GM23248 (cell line): ENCODE measurements at places on chromosomes 2 and 18.

DNA sequence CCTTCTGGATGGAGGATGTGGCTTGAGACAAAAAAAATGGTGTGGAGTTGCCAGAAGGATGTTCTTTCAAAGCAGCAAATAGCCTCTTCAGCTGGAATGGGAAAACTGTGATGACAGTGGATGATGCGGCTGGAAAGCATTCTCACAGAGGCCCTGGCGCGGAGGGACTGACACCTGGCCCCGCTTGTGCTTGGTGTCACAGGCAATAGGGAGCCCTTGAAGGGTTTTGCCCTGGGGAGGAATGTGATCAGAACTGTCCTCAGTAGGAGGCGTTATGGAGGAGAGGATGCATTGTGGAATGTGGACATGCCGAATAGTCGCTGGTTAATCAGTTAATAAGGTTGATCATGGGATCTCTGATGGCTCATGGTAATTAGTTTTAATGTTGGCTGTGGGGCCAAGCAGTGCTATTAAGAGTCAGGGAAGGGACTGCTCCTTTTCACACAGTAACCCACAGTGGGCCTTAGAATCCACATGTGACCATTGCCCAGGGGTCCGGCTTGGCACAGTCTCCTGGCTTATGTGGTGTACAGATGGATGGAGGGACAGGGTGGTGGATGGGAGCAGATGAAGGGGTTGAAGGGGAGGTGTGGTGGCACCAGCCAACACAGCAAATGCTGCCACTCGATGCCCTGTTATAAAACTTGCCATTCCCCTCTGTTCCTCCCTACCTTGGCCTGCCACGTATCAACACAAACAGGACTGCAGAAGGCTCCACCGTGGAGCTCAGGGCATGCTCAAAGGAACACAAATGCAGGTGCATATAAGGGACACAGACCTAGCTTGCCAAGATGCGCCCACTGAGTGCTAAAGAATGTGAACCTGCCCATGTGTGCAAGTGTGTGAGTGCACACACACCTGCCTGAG, 71.7 kb downstream of the CIB4 start:
- no peak overlapping the region for H3K27ac ChIP-seq
- H3K36me3 ChIP-seq = no peaks in the 10 kb centered on the region
- H3K4me3 ChIP-seq = no peak overlapping the region
- DNase-seq = no peak
- H3K4me1 ChIP-seq = no peaks in the 10 kb centered on the region

GRCh38 chr2:19120941-19121750, 237.3 kb downstream of the OSR1 start:
- H3K27me3 ChIP-seq = no peaks in the 10 kb centered on the region
- H3K4me1 ChIP-seq = peaks cover 52% of the 10 kb centered on the region
- no peaks in the 10 kb centered on the region for H3K36me3 ChIP-seq

DNA sequence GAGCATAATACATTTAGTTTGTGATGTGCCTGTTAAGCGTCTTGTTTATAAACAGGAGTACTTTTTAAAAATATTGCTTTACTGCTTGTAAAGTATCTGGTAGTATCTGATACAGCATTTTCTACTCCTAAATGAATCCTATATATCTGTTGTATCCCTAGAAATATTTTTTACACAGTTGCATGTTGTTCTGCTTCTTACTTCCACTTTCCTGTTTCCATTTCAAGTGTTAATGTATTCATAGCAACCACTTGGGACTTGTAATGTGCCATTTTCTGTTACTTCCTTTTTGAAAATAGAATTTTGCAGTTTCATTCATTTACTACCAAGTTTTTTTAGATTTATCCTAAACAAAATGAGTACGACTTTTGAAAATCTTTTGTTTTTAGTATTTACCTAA, 24.9 kb downstream of the CCNT2 start:
- H3K4me1 ChIP-seq = no peaks in the 10 kb centered on the region
- H3K27me3 ChIP-seq = no peaks in the 10 kb centered on the region

DNA sequence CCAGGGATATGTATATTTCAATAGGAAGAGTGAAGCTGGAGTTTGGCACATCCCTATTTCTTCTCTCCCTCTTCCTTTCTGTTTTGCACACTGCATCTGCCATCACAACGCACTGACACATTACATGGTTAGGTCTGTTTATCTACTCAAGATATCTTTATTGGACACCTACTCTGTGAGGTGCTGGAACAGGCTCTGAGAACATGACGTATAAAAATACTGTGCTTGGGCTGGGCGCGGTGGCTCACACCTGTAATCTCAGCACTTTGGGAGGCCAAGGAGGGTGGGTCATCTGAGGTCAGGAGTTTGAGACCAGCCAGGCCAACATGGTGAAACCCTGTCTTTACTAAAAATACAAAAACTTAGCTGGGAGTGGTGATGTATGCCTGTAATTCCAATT, 653.3 kb downstream of the SLC4A3 start:
- H3K27me3 ChIP-seq = no peaks in the 10 kb centered on the region
- H3K4me1 ChIP-seq = peaks cover 60% of the 10 kb centered on the region
- no peaks in the 10 kb centered on the region for H3K36me3 ChIP-seq
- DNase-seq = no peak
- no peak overlapping the region for H3K4me3 ChIP-seq
- H3K27ac ChIP-seq = peak overlapping the region; percentile 92

DNA sequence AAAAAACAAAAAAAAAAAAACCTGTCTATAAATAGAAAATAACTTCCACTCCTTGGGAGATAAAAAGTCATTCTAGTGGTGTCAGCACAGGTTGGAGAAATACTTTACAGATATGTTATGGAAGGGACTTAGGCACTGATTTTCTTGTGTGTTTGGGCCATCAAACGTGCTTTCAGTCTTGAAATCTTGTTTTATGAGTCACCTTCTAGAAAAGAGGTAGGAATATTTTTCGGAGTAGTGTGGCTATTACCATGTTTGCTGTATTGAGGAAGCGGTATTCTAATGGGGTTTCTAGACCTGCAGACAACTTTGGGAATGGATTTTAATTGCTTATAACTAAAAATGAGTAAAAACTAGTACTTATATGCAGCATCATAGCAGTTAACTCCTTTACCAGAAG, 12.0 kb downstream of the HNMT start:
- H3K36me3 ChIP-seq = no peaks in the 10 kb centered on the region
- H3K27ac ChIP-seq = no peak overlapping the region
- peaks cover 8% of the 10 kb centered on the region; the same call in 1 of the 2 replicates for H3K4me1 ChIP-seq
- DNase-seq = no peak

DNA sequence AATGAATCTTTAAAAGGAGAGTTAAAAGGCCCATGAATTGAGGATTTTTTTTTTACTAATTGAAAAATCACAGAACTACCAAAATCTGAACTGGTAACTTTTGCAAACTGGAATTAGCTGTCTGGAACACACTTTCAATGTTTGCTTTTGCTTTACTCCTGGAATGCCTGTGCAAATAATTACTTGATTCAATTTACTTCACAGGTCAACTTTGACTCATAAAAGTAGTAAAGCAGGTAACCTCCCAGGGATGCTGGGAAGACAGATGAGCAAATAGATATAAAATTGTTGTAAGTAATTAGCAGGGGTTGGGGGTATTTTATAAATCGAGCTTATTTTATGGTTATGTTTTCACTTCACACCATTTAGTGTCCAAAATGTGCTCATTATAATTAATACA, 398.3 kb upstream of the HNRNPA3 start:
- H3K4me3 ChIP-seq = no peak overlapping the region
- H3K27ac ChIP-seq = no peak overlapping the region
- H3K27me3 ChIP-seq = no peaks in the 10 kb centered on the region
- 0 out of 2 replicates have a peak, but pooled peaks cover 4% of the 10 kb centered on the region for H3K4me1 ChIP-seq

DNA sequence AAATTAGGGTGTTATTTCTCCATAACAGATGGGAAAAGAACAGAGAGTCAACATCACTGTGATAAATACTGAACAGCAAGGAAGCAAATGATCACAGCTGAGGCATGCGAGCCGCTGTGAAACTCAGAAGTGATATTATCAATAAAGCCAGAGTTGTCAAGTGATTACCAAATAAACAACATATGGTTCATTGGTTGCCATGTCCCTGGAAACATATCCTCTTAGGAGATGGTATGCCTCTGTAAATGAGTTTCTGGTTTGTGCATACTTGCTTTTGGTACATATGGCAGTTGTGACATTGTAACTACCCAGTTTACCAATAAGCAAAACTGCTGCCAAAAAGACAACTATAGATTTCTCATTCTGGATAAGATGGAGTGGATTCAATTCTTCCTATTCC, 23.8 kb downstream of the RAPGEF4 start:
- no peaks in the 10 kb centered on the region for H3K36me3 ChIP-seq
- 0 out of 2 replicates have a peak, but pooled peaks cover 10% of the 10 kb centered on the region for H3K27me3 ChIP-seq
- no peak overlapping the region for H3K27ac ChIP-seq

- no peak overlapping the region for H3K4me3 ChIP-seq
- DNase-seq = no peak
- H3K27me3 ChIP-seq = no peaks in the 10 kb centered on the region
- no peak overlapping the region for H3K27ac ChIP-seq
Observed at GRCh38 chr2:142175813-142176338, 45.1 kb upstream of the LRP1B start.

DNA sequence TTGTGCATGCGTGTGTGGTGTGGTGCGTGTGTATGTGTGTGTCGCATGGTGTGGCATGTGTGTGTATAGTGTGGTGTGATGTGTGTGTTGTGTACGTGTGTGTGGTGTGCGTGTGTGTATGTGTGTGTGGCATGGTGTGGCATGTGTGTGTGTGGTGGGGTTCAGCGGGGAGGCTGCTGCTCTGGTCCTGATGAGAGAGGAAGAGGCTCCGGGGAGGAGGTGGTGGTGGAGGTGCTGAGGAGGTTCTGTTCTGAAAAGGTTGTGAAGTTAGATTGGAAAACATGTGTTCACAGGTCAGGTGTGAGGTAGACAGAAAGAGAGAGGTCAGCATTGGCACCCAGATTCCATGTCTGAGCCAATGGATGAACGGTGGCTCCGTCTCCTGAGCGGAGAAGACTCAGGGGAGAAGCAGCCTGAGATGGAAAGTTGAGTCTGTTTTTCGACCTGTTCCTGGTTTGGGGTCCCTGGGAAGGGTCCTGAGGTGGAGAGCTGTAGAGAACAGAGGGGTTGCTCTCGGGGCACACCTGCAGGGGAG, 67.2 kb upstream of the HDAC4 start:
- 0 out of 2 replicates have a peak, but pooled peaks cover 13% of the 10 kb centered on the region for H3K27me3 ChIP-seq
- H3K36me3 ChIP-seq = no peaks in the 10 kb centered on the region
- H3K4me1 ChIP-seq = no peaks in the 10 kb centered on the region
- H3K27ac ChIP-seq = no peak overlapping the region
- no peak overlapping the region for H3K4me3 ChIP-seq
- DNase-seq = no peak

GRCh38 chr2:66574701-66575624, 140.0 kb downstream of the MEIS1 start:
- H3K4me1 ChIP-seq = peaks cover 2% of the 10 kb centered on the region; the same call in 1 of the 2 replicates
- peaks cover 4% of the 10 kb centered on the region for H3K27me3 ChIP-seq
- peak; percentile 90 for DNase-seq
- H3K36me3 ChIP-seq = peaks cover 13% of the 10 kb centered on the region; the same call in 1 of the 2 replicates

- H3K27me3 ChIP-seq = peaks cover 14% of the 10 kb centered on the region
- H3K4me3 ChIP-seq = no peak overlapping the region
- H3K27ac ChIP-seq = no peak overlapping the region
- H3K36me3 ChIP-seq = no peaks in the 10 kb centered on the region
- no peak for DNase-seq
- H3K4me1 ChIP-seq = no peaks in the 10 kb centered on the region
Observed at GRCh38 chr2:113679457-113679856, 52.4 kb downstream of the RABL2A start.

- no peaks in the 10 kb centered on the region; the same call in none of the 2 replicates for H3K27me3 ChIP-seq
- no peak overlapping the region for H3K27ac ChIP-seq
- no peak for DNase-seq
Observed at GRCh38 chr2:240791821-240792628, 28.0 kb downstream of the KIF1A start.

DNA sequence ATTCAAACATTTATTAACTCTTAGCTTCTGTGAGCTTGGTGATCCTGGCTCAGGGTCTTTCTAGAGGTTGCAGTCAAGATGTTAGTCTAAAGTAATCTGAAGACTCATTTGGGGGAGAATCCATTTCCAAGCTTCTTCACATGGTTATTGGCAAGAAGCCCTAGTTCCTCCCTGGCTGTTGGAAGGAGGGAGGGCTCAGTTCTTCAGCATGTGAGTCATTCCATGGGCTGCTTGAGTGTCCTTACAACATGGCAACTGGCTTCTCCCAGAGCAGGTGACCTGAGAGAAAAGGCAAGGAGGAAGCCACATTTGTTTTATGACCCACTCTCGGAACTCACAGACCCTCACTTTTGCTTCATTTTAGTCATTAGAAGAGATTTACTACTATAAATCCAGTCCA, 10.6 kb upstream of the C2orf74 start:
- no peak overlapping the region for H3K4me3 ChIP-seq
- H3K36me3 ChIP-seq = no peaks in the 10 kb centered on the region
- no peaks in the 10 kb centered on the region for H3K27me3 ChIP-seq
- DNase-seq = peak; percentile 33
- no peaks in the 10 kb centered on the region for H3K4me1 ChIP-seq

DNA sequence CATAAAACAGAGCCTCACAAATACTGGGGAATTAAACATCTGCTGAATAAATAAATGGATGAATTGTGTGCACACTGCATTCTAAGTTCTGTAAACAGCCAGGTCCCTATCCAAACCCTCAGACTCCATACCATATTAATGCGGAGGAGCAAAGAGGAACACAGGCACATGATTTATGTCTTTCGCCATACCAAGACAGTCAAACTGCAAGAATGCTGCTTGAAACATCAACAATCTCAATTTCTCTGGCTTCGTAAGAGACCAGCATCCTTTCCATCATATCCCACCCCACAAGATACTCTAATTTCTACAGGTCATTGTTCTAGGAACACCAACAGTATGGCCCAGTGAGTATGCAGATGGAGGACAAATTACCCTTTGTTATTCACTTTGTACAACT, 15.0 kb downstream of the KANSL3 start:
- H3K36me3 ChIP-seq = peaks cover 8% of the 10 kb centered on the region; the same call in 1 of the 2 replicates
- no peaks in the 10 kb centered on the region for H3K27me3 ChIP-seq
- H3K4me3 ChIP-seq = no peak overlapping the region
- no peak overlapping the region for H3K27ac ChIP-seq

- no peaks in the 10 kb centered on the region for H3K27me3 ChIP-seq
- H3K4me3 ChIP-seq = no peak overlapping the region
- H3K27ac ChIP-seq = no peak overlapping the region
- H3K4me1 ChIP-seq = no peaks in the 10 kb centered on the region
- DNase-seq = no peak
- no peaks in the 10 kb centered on the region for H3K36me3 ChIP-seq
Observed at GRCh38 chr2:165571477-165571876, 102.0 kb downstream of the CSRNP3 start.

DNA sequence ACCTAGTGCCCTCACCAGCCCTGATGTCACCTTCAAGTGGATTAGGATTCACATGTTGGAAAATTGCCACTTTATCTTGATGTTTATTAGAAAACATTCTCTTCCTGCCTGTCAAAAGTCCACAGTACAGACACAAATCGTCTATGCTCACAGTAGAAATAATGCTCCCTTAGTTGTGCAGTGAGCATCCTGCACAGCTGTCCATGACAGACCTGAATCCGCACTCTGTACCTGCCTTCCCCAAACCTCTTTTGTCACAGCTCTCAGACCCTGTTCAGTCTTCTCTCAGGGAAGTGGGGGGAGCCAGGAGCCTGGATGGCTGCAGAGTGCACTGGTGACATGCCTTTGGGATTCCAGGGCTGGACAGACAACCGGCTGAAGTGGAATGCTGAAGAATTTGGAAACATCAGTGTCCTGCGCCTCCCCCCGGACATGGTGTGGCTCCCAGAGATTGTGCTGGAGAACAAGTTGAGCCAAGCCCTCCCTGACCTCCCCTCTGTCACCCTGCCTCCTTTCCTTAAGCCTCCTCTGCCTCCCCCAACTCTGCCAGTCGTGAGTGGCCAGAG, 2.0 kb downstream of the CHRND start:
- no peaks in the 10 kb centered on the region for H3K4me1 ChIP-seq
- no peak overlapping the region for H3K27ac ChIP-seq
- H3K27me3 ChIP-seq = peaks cover 20% of the 10 kb centered on the region
